ENCODE measurements at places on chromosomes 3 and 15. TPM values are rescaled to one million over a fixed set of nuclear protein-coding genes. Genes with fewer than 3 reads are reported as not detected.

- peak; percentile 97 for DNase-seq
- no peaks in the 10 kb centered on the region for H3K27me3 ChIP-seq
- H3K4me3 ChIP-seq: peak within 1 kb of the TSS; percentile 63
- peaks cover 4% of the 10 kb centered on the region for H3K4me1 ChIP-seq
Observed at GRCh38 chr3:170869645-170870593, at the start of gene RPL22L1. TSS of gene RPL22L1 (minus strand) at chr3:170870195. CDS start at chr3:170870167, 28 bp downstream.

- DNase-seq: no peak
- H3K36me3 ChIP-seq: no peaks in the 10 kb centered on the region
- no peak overlapping the region for H3K4me3 ChIP-seq
- no peaks in the 10 kb centered on the region for H3K27me3 ChIP-seq
- H3K4me1 ChIP-seq: no peaks in the 10 kb centered on the region
Observed at GRCh38 chr3:156808025-156808424, 18.1 kb upstream of the LEKR1 start.

DNA sequence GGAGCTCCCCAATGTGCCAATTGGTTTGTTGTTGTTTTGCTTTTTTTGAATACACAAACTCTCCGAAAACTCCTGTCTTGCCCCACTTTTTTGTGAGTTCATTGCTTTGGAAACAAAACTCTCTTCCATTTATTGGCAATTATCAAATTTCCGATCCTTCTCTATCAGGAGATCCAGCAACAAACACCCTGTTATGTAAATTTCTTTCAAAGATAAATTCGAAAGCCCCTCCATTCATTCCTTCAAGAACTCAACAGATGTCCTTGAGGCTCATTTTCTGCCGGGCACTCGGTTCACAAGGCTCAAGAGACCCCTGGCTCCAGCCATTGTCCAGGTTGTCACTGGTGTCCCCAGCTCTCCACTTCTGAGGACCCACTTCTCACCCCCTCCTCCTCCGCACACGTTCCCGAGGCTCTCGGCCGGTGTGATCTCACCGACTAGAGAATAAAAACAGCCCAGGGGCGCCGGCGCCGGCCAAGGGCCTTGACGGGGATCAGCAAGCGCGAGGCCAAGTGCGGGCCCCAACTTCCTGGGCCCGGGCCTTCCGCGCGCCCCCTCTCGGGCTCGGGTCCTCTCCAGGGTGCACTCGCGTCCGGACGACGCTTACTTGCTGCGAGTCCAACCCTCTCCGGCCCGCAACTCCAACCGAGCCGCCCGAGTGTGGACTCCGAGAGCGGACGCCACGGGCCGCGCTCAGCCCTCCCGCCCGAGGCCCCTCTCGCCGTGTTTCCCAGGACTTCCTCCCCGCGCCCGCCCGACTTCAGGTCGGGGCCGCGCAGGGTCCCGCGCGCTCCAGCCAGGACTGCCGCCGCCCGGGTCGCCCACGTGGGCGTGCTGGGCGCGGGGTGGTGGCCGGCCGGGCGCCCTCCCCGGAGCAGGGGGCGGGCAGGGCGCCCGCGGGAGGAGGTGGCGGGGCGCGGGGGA lies 533 bp upstream of the SMAD3 start:
- H3K27me3 ChIP-seq: no peaks in the 10 kb centered on the region
- peak overlapping the region; percentile 78 for H3K4me3 ChIP-seq
- no peaks in the 10 kb centered on the region for H3K36me3 ChIP-seq
- peaks cover 19% of the 10 kb centered on the region for H3K4me1 ChIP-seq
- H3K27ac ChIP-seq: peak overlapping the region; percentile 91

DNA sequence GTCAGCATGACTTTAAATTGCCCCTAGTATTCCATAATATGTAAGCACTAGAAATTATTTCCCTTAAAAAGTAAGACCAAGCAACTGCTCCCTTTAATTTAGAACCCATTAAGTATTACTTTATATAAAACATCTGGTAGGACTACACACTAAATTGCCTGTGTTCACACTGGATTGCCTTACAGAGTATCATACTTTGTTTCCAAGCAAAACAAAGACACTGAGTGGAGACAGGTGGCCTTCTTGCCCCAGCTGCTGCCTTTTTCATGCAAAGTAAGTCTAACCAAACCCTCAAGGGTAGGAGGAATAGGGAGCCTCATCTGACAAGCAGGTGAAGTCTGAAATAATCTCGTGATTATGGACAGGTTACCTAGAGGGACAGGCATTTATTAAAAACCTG lies 87.3 kb downstream of the PEX5L start:
- no peak overlapping the region for H3K27ac ChIP-seq
- no peaks in the 10 kb centered on the region for H3K27me3 ChIP-seq
- H3K4me1 ChIP-seq: no peaks in the 10 kb centered on the region

- H3K27me3 ChIP-seq: no peaks in the 10 kb centered on the region
- DNase-seq: no peak
- H3K36me3 ChIP-seq: no peaks in the 10 kb centered on the region
- no peak overlapping the region for H3K27ac ChIP-seq
Observed at GRCh38 chr3:105780107-105780506, 88.7 kb downstream of the CBLB start.

DNA sequence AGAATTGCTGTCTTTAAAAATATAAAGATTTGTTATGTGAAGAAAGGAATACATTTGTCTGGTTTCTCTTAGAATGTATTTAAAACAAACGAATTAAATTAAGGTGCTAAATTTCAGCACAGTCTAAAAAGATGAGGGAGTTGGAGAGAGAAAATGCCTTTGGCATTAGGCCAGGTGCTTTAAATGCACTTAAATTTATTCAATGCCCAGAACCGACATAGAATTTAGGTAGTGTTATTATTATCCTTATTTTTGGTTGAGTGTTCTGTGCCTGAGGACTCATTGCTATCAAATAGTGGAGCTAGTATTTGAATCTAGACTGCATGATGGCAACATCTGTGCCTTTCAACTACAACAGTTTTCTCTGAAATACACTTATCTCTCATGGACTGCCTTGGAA lies 287.5 kb downstream of the RBMS3 start:
- H3K27ac ChIP-seq: no peak overlapping the region

GRCh38 chr3:122560680-122561079 lies 3.4 kb downstream of the PARP9 start:
- H3K4me1 ChIP-seq: peaks cover 4% of the 10 kb centered on the region
- no peaks in the 10 kb centered on the region for H3K27me3 ChIP-seq
- no peak overlapping the region for H3K27ac ChIP-seq
- no peaks in the 10 kb centered on the region for H3K36me3 ChIP-seq
- H3K4me3 ChIP-seq: no peak overlapping the region

- H3K27me3 ChIP-seq: no peaks in the 10 kb centered on the region
- no peaks in the 10 kb centered on the region for H3K36me3 ChIP-seq
- DNase-seq: no peak
- no peaks in the 10 kb centered on the region for H3K4me1 ChIP-seq
- no peak overlapping the region for H3K4me3 ChIP-seq
Observed at GRCh38 chr15:39283531-39283930, 297.3 kb upstream of the THBS1 start.

DNA sequence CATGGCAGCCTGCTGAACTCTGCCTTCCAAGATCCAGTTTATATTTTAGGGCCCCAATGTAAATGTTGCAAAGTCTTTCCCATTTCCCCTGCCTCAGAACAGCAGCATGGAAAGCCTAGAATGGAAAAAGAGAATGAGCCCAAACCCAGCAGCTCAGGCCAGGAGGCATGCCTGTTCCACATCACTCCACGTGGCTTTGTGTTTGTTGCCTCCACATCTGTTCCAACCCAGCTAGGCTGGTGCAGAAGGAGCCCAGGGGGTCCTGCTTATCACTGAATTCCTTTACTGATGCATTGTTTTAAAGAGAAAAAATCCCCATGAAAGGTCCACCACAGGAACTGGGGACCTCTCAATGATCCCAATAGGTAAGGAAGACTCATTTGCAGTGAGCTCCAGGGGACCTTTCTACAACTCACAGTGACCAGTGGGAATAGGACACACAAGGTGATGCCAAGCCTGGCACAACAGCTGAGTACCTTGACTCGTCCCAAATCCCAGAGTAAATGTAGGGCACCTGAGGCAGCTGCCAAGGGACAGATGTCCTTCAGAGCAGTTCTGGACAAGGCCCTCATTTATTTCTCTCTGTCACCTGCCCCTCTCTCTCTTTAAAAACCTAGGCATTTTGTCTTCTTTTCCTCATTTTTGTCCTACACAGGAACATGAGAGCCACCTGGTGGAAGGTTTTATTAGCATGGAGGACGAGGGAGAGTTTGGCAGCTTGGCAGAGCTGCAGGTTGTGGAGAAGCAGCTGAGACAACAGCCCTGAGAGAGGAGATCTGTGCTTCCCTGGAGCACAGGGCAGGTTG lies 41.7 kb upstream of the ADAMTS17 start:
- no peaks in the 10 kb centered on the region for H3K27me3 ChIP-seq
- no peak overlapping the region for H3K27ac ChIP-seq
- H3K4me3 ChIP-seq: no peak overlapping the region

DNA sequence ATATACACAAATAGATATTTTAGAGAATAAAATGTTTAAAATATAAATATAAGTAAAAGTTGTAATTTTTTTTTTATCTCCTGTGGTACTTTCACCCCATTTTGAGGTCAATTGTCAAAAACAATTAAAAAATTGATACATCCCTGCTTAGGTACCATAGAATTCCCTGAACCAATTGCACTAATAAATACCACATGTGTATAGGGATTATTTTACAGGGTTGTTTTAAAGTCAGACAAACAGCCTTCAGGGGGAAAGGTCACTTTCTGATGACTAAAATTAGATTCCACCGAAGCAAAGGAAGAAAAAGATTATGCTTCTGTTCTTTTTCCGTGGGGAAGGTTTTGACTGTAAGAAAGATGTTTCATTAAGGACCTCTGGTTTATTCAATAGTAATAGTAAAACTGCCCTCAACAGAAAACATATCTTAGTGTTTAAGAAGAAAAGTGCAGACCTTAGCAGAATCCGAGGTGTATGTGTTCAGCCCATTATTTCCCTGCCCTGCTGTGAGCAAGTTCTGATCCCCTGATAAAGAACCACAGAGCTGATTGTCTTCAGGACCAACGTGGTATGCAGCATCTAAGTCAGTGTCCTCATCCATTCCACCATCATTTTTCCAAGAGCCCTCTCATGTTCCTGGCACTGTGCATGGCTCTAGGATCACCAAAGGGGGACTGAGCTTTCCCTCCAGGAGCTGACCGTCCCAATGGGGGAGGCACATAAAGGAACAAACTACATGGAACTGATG lies 132.9 kb upstream of the IL12A start:
- no peaks in the 10 kb centered on the region for H3K27me3 ChIP-seq
- H3K4me1 ChIP-seq: no peaks in the 10 kb centered on the region
- no peaks in the 10 kb centered on the region for H3K36me3 ChIP-seq
- H3K4me3 ChIP-seq: no peak overlapping the region

- no peaks in the 10 kb centered on the region for H3K27me3 ChIP-seq
- H3K4me3 ChIP-seq: no peak overlapping the region
- H3K36me3 ChIP-seq: no peaks in the 10 kb centered on the region
- DNase-seq: no peak
- no peak overlapping the region for H3K27ac ChIP-seq
- peaks cover under 1% of the 10 kb centered on the region for H3K4me1 ChIP-seq
Observed at GRCh38 chr3:32138545-32139104, 32.2 kb downstream of the GPD1L start.

DNA sequence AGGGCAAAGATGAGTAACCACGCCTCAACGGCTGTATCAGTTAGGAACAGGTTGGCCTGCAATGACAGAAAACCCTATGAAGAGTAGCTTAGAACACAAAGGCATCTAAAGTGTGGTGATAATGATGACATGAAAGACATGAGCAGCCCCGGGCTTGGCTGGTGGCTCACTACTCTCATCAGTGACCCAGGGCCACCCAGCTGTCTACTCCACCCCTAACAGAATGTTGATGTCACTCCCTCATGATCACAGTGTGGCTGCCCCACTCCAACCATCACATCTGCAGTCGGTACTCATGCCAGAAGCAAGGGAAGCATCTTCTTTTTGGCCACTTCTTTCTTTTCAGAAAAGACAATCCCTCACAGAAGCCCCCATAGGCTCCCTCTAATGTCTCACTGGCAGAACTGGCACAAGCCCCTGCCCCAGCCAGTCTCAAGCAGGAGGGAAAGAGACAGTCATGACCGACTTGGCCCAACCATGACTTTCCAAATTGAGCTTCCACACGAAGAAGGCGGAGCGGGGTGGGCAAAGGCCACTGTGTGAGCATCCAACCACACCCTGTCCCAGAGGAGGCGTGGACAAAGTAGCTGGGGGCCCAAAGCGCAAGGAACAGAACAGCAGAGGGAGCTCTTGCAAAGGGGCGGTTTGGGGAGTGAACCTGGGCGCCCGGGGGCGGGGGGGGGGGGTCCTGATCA lies 72.0 kb upstream of the IQSEC1 start:
- no peaks in the 10 kb centered on the region for H3K36me3 ChIP-seq
- no peaks in the 10 kb centered on the region for H3K27me3 ChIP-seq
- DNase-seq: no peak
- no peak overlapping the region for H3K4me3 ChIP-seq
- H3K4me1 ChIP-seq: no peaks in the 10 kb centered on the region
- no peak overlapping the region for H3K27ac ChIP-seq

DNA sequence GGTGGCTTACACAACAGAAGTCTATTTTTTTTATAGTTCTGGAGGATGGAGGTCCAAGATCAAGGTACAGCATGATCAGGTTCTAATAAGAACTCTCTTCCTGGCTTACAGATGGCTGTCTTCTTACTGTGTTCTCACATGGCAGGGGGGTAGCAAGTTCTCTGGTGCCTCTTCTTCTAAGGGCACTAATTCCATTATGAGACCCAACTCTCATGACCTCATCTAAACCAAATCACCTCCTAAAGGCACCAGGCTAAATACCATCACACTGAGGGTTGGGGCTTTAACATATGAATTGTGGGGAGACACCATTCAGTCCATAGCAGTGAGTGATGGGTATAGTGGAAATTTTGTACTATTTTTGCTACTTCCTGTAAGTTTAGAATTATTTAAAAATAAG lies 75.2 kb upstream of the SLC4A7 start:
- H3K27me3 ChIP-seq: no peaks in the 10 kb centered on the region
- no peak for DNase-seq
- no peak overlapping the region for H3K27ac ChIP-seq
- no peak overlapping the region for H3K4me3 ChIP-seq
- no peaks in the 10 kb centered on the region for H3K36me3 ChIP-seq

DNA sequence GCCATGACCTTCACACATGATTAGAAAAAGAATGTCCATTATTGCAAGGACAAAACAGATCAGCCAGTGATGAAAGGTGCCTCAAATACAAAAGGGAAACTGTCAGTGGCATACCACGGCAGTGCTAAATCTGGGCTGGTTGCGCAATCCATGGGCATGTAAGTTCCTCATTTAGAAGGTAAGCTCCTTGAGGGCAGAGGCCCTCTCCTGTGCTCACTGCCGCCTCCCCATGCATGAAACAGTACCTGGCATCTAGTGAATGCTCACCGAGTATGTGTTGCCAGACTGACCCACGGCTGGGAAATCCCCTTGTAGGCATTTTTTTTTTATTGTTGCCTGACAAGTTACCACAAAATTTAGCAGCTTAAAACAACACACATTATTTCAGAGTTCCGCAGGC lies 312.1 kb upstream of the CHRM5 start:
- no peak overlapping the region for H3K27ac ChIP-seq
- H3K27me3 ChIP-seq: no peaks in the 10 kb centered on the region
- DNase-seq: no peak
- no peaks in the 10 kb centered on the region for H3K4me1 ChIP-seq

GRCh38 chr3:48507256-48508061 lies 3.5 kb upstream of the SHISA5 start:
- H3K4me3 ChIP-seq: no peak overlapping the region
- H3K27me3 ChIP-seq: no peaks in the 10 kb centered on the region
- no peak for DNase-seq
- no peaks in the 10 kb centered on the region for H3K36me3 ChIP-seq

The CPNE9 gene
- 1.4 TPM for total RNA-seq

The SLC24A1 gene
- 16.9 TPM for total RNA-seq

The STXBP5L gene
- total RNA-seq: 12.1 TPM

The SYNPR gene
- not detected for total RNA-seq

The C3orf20 gene
- 11.0 TPM for total RNA-seq

The MRAS gene
- 21.7 TPM for total RNA-seq

The COL6A6 gene
- total RNA-seq: 1.7 TPM

The CACNA2D3 gene
- total RNA-seq: 16.5 TPM

The SPSB4 gene
- total RNA-seq: 7.4 TPM

The ZNF501 gene
- total RNA-seq: 10.2 TPM

The THSD4 gene
- total RNA-seq: 21.5 TPM
